ENCODE measurements at places on chromosomes 7 and 10.

GRCh38 chr10:132009575-132009974, 27.9 kb upstream of the BNIP3 start:
- H3K4me1 ChIP-seq, result no peaks in the 10 kb centered on the region
- H3K4me3 ChIP-seq, result no peak overlapping the region
- no peak overlapping the region for H3K27ac ChIP-seq
- no peaks in the 10 kb centered on the region for H3K36me3 ChIP-seq
- peaks cover 7% of the 10 kb centered on the region for H3K27me3 ChIP-seq

DNA sequence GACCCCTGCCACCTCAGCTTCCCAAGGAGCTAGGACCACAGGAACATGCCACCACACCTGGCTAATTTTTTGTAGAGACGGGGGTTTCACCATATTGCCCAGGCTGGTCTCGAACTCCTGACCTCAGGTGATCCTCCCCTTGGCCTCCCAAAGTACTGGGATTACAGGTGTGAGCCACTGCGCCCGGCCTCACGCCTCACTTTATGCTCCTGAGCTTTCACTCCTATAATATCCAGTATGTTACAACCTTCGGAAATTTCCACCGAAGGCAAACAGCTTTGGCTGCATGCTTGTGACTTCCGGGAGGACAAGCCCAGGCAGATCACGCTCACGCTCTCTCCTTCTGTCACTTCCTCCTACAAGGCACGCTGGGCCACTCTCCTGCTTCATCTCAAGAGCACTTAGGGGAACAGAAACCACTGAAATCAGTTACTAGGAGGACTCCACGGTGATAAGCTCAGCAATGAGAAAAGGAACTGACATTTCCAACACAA, 4.4 kb upstream of the MAD1L1 start:
- H3K27me3 ChIP-seq, result no peaks in the 10 kb centered on the region
- no peak for DNase-seq
- H3K4me1 ChIP-seq, result peaks cover 11% of the 10 kb centered on the region
- H3K4me3 ChIP-seq, result peak overlapping the region; percentile 35

DNA sequence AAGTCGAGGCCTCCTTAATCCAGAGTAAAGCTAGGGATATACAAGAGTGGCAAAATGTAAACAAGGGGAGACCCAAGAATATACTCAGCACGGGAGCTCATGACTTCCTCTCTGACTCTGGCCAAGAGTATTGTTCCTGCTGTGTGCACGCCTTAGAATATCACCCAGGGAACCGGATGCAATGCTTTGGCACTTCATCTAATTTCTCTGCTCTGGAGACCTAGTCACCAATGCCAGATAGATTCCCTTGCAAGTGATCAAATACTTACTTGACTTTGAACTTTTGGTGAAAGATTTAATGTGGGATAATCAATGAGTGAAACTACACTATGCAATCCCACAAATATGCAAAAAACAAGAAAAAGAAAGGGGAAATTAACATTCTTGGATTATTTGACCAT, 695.5 kb downstream of the INHBA start:
- no peaks in the 10 kb centered on the region for H3K27me3 ChIP-seq
- no peak overlapping the region for H3K4me3 ChIP-seq
- no peak overlapping the region for H3K27ac ChIP-seq
- DNase-seq, result no peak

- H3K36me3 ChIP-seq, result no peaks in the 10 kb centered on the region
- DNase-seq, result no peak
- no peak overlapping the region for H3K27ac ChIP-seq
- H3K27me3 ChIP-seq, result no peaks in the 10 kb centered on the region
- H3K4me1 ChIP-seq, result peaks cover 16% of the 10 kb centered on the region
These were observed 6.6 kb downstream of the LRRC18 start for GRCh38 chr10:48932831-48933664.

GRCh38 chr10:95664543-95664942, 8.0 kb upstream of the ALDH18A1 start:
- H3K36me3 ChIP-seq, result peaks cover 15% of the 10 kb centered on the region
- H3K27ac ChIP-seq, result no peak overlapping the region
- no peaks in the 10 kb centered on the region for H3K4me1 ChIP-seq
- no peaks in the 10 kb centered on the region for H3K27me3 ChIP-seq
- no peak overlapping the region for H3K4me3 ChIP-seq

DNA sequence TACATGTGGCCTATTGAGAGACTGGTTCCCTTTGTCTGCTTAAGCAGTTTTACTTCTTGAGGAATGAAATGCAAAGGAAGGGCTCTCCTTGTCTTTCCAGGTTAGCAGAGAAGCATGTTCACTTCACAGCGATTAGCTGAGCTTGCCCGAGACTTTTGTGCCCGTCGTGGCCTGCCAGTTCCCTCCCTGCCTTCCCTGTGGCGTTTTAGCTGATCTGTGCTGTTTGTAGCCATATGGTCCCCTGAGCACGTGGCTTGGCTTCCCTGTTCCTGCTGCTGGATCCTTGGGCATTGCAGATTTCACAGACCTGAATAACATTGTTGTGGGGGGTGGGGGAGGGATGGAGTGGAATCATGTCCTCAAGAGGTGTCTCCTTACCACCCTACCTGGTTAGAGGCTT, 61.8 kb downstream of the SND1 start:
- H3K36me3 ChIP-seq, result peaks cover 55% of the 10 kb centered on the region
- peak overlapping the region; percentile 96 for H3K27ac ChIP-seq
- no peak for DNase-seq
- peaks cover 28% of the 10 kb centered on the region for H3K4me1 ChIP-seq

DNA sequence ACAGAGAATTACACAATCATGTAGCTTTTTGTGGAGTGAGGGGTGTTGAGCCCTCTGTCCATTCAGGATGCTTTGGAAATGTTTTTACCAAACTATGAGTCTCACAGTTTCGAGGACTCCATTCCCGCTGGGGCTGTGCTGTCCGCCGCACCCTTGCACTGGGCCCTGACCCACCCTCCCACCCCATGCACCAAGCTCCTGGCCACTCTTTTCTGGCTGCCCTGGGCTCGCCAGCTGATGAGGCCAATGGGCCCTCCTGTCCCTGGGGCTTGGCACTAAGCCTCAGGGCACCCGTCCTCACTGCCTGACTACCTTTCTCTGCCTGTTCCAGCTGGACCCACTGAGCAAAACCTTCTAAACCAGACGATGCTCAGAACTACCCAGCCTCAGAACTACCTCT, 332.1 kb downstream of the PTPRN2 start:
- no peak overlapping the region for H3K27ac ChIP-seq
- DNase-seq, result no peak
- H3K36me3 ChIP-seq, result no peaks in the 10 kb centered on the region
- no peak overlapping the region for H3K4me3 ChIP-seq

All from neural crest cell (in vitro differentiated cells).